Stimulated activated naive CD8-positive, alpha-beta T cell treated with anti-CD3 and anti-CD28 coated beads, Interleukin-15, Interleukin-2, amounts not matched to agents 100 U/mL and 50 U/mL, for 24 hours (primary cell): ENCODE measurements at places on chromosomes 4 and X.

- no peak for DNase-seq
These were observed 556.9 kb upstream of the SLIT2 start for GRCh38 chr4:19694812-19695211.

- DNase-seq = peak; percentile 36
These were observed at the start of gene FGF2 for GRCh38 chr4:122826553-122827257. TSS of gene FGF2 (plus strand) at chr4:122826831. CDS start at chr4:122827175, 344 bp downstream.

GRCh38 chr4:120432301-120432860 lies 365.7 kb upstream of the MAD2L1 start:
- no peak for DNase-seq

GRCh38 chr4:88251924-88252323 lies 32.4 kb downstream of the PPM1K start:
- no peak for DNase-seq

DNA sequence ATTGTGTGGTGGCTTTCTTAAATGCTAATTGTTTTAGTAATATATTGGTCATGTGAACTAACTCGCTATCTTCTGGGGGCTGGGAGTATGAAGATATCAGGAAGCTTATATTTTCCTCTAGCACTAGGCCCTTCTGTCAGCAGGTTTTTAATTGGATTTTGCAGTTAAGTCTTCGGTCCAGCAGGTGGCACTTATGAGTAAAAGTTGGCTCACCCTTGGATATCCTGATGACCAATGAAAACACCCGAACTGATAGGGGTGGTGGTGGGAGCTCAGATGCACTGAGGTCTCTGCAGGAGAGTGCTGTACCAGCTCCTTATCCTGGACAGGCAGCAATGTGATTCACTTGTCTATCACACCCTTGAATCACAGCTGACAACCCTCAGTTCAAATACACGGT lies 1365.8 kb upstream of the DIAPH2 start:
- no peak for DNase-seq

GRCh38 chr4:102222838-102223409 lies 122.4 kb downstream of the SLC39A8 start:
- no peak for DNase-seq

DNA sequence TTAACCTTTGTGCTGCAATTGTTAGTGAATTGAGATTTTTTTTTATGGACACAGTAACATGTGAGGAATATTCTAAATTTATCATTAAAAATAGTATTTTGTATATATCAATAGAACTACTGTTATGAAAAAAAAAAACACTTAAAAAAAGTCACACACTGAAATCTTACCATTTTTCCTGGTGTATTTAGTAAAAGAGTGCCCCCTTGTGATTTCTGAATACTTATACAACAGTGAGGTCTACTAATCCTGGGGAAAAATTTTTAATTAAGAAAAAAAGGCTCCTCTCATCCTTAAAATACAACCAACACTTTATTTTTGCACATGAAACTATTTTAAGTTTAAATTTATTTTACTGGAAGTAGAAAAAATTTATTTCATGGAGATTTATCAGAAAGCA lies 56.4 kb upstream of the SPOCK3 start:
- no peak for DNase-seq
